HL-60 (cell line): ENCODE measurements at places on chromosomes 7 and 10.

GRCh38 chr10:78973901-78974616 lies 94.7 kb upstream of the ZMIZ1 start:
- DNase-seq, result peak; percentile 33

- DNase-seq, result no peak
Observed at GRCh38 chr10:36730316-36730715, 395.1 kb upstream of the ANKRD30A start.

GRCh38 chr10:76902949-76903348 lies 734.7 kb downstream of the KCNMA1 start:
- no peak for DNase-seq

DNA sequence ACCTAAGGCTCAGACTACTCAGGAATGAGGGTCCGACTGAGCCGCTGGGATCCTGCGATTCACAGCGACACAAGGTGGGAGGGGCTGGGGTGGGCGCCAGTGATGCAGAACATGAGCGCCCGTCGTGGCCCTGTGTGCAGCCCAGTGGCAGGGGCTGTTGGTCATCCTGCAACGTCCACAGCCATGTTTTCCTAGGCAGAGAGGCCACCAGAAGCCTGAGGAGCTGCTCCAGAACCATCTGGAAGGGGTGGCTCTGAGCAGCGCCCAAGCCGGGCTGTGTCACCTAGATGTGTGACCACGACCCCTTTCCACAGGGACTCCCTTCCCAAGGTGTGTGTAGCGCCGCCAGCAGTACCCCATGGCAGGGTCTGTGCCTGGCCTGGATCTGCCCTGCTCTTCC lies 24.5 kb downstream of the DPYSL4 start:
- DNase-seq, result no peak

DNA sequence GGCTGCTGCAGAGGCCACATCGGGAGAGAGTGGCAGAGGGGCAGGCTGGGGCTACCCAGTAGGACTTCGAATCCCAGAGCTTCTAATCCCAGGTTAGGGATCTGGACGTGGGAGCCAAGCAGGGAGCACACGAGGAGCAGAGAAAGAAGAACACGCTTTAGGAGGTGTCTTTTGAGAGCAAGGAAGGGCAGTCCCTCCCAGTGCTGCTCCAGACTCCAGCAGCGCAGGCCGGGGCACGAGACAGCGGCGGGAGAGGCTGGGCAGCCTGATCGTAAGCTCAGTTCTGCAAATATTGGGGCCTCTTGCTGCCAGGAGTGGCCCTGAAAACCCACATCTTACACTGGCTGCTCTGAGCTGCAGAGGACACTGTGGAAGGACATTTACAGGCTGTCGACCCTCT lies 75.9 kb downstream of the HIPK2 start:
- DNase-seq, result no peak

DNA sequence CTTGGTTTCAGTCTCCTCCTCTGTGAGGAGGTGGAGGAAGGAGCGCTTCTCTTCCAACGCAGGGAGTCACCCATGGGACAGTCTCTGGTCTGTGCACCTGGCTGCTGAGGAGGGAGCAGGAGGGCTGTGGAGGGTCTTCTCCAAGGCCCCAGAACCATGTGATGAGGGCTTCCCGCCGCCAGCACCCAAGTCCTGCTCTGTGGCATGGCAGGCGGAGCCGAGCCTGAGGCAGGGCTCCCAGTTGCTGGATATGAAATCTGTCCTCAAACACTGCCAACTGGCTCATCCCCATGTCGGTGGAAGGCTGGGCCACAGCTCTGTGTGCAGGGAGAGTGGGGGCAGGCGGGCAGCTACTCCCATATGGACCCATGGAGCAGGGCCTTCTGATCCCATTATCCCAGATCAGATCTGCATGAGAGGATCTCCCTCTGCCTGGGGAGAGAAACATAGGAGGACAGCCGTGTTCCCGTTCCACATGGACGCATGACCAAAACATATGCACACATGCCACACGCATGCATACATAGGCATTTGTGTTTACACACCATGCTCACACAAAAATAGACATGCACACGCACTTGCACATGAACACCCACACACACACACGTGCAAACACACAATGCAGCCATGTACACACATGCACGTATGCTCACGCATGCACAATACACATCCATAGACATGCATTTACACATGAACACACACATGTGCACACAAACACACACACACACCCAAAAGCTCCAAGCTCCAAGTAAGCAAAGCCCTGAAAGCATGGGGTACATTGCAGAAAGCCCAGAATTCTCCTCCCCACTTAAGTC lies 38.8 kb upstream of the EN2 start:
- DNase-seq, result no peak

DNA sequence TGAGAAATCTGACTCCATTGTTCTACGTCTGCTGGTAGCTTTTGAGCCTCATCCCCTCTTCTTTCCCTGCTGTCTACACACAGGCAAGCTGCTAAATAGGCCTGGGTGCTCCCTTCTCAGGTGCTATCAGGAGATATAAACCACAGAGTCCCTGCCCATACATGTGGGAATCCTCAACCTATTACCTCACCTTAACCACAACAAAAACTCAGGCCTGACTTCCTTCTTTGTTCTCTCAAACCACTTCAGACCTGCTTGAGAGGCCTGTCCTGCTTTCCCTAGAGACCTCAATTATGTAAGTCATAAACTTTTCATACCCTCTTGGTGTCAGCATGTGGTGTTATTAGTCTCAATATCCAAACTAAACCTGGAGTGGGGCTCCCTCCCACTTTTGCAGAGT lies 75.0 kb upstream of the MAGI2 start:
- DNase-seq, result no peak

DNA sequence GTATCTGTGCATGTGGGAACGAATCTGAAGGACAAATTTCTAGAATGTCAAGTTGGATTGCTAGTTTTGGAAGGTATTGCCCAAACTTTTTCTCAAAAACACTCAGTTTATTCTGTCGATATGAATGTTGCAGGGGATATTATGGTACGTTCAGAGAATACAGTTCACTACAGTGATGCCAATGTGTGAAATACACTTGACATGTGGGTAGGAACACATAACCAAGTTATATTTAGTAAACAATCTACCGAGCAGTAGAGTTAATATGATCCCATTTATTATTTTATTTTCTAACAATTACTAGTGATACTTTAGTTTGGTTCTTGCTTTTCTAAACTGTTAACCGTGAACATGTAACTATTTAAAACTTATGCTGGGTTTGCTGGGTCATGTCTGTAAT lies 37.4 kb downstream of the KIAA1217 start:
- DNase-seq, result no peak

DNA sequence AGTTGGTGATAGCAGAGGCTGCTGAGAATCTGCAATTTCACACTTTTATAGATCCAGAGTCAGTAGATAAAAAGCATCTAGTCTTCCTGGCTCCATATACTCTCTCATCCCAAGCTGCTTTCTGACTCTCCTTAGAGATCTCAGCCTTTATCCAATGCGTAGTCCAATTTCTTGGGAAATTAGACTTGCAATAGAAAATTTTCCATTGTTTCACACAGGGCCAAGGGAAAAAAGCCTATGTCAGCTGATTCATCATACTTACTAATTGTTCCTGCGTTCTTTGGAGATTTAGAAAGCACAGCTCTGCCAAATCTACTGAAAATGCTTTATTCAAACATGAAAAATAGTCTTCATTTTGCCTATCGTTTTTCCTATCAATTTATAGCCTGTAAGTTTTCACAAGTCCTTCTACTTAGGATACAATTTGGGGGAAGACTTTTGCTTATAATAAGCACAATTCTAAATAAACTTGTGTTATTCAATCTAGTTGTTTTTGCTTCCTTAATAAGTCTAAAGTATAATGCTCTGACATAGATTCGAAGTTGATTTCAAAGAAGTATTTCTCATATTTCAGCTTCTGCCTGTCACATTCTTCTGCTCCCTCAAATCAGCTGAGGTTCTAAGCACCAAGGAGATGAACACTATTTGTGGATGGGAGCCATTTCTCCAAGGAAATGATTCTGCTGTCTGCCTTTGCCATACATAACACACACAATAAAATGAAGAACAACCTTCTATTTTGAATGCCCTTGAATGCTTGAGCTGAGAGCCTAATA lies 165.4 kb downstream of the ADAM12 start:
- no peak for DNase-seq

- DNase-seq, result no peak
Observed at GRCh38 chr7:90894122-90894521, 298.0 kb downstream of the CDK14 start.

DNA sequence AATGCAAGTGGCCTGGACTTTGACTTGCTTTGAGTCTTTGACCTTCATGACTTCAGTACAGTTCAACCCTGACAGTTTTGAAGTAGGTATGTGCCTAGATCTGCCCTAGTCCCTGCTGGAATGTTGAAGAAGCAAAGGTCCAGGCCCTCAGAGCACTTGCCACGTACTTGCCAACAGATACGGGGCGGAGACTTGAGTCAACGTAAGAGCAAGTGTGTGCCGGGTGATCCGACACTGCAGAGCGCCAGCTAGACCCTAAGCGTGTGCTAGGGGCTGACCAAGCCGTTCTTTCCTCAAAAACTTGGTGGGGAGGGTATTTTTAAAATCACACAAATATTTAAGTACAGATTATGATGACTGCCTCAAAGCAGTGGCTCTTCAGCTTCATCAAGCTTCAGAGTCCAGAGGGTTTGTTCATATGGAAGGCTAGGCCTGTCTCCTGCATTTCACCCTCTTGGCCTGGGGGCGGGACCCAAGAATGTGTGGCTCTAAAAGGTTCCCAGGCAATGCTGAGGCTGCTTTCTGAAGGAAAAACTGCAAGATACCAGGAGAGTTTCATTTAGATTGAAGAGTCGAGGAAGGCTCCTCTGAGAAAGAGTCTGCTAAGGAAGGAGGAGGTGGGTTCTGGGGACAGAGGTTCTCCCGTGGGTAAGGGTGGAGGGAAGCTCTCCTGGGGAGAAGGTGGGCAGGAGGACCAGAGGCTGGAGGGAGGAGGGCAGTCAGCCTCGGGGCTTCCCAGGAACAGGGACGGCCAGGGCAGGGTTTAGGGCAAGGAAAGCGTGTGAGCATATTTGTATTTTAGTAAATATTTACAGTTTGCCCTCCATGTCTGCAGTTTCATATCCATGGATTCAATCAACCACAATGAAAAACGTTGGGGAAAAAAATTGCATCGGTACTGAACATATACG lies 160.3 kb downstream of the EGFR start:
- DNase-seq, result no peak

- no peak for DNase-seq
Observed at GRCh38 chr7:150962553-150963399, 15.3 kb downstream of the KCNH2 start.

GRCh38 chr10:121313119-121313875 lies 284.9 kb downstream of the FGFR2 start:
- DNase-seq, result no peak

DNA sequence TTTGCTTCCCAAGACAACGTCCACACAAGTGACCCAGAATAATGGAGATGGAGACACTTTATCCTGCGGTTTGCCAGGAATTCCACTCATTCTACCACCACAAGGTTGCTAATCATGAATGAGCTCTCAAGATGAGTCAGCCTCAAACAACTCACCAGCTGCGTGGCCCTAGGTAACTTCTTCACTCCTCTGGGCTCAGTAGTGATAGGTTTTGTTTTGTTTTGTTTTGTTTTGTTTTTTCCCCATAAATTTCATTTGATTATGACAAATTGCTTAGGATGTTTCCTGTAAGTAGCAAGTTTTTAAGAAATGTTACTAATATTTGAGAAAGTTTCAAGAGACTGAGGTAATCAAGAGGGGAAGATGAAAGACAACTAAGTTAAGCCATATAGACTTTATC lies 286.8 kb downstream of the PARD3 start:
- no peak for DNase-seq

- DNase-seq, result no peak
Observed at GRCh38 chr7:26477381-26477990, 185.8 kb downstream of the SNX10 start.
